Activated naive CD8-positive, alpha-beta T cell treated with anti-CD3 and anti-CD28 coated beads, Interleukin-2, amount 10 ng/mL, durations not matched to agents 7 days and 5 days (primary cell): ENCODE measurements at places on chromosomes 5 and 9. TPM values are rescaled to one million over a fixed set of nuclear protein-coding genes. Genes with fewer than 3 reads are reported as not detected.

SPINK6 gene
- total RNA-seq: not detected

DNA sequence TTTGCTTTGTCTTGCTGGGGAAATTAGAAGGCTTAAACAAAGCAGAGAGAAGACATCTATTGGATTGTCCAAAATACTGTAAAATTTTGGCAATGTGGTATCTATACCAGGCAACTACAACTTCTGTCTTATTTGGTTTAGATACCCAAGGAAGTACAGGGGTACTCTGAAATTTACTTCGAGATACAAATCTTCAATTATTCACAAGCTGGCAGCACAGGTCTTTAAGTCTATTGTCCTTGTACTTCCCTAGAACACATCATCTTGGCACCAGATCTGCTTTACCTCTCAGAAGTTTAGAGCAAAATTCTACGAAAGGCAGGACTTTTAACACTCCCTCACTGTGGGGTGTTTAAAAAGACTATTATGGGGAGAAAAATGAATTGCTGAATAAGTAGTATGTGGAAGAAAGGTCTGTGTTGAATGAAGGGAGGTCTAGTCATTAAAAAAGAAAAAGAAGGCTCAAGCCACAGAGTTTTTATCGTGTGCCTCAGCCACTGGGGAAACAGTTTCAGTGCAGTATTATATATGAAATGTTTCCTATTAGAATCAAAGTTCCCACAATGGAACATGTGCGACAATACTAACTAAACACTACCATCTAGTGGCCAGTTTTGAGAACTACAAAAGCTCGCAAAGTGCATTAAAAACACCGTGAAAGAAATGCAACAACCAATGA lies 93.7 kb downstream of the PDE4D start:
- no peak for DNase-seq

SV2C gene
- total RNA-seq: 0.03 TPM

- no peak for DNase-seq
Observed at GRCh38 chr5:118968925-118969375, 19.4 kb downstream of the DTWD2 start.

- DNase-seq: no peak
Observed at GRCh38 chr9:95611354-95611753, 94.6 kb upstream of the PTCH1 start.

- DNase-seq: no peak
Observed at GRCh38 chr5:159877016-159877415, 39.3 kb upstream of the ADRA1B start.

CAMK4 gene
- total RNA-seq: 132 TPM

- DNase-seq: no peak
Observed at GRCh38 chr5:28917631-28918030, 1879.2 kb upstream of the CDH9 start.

GRCh38 chr9:95689669-95690068 lies 172.9 kb upstream of the PTCH1 start:
- no peak for DNase-seq

IFNK gene
- not detected for total RNA-seq

DNA sequence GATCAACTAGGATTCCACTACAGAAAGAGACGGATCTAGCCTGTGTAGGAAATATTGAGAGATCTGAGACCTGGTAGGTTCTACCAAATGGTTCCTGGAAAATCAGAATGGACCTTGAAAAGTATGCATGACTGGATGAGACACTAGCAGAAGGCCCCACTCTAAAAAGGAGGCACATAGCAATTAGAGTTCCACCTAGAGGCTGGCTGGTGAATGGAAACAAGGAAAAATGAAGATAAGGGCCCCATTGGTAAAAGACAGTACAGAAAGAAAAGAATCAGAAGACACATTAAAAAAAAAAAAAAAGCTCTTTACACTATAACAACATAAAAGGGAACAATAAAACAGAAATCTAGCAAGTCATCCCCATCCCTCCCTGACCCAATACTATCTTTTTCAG lies 518.5 kb downstream of the NR2F1-AS1 start:
- DNase-seq: no peak

CFAP77 gene
- total RNA-seq: not detected

GRCh38 chr5:68070591-68071281 lies 144.8 kb upstream of the PIK3R1 start:
- no peak for DNase-seq

DNA sequence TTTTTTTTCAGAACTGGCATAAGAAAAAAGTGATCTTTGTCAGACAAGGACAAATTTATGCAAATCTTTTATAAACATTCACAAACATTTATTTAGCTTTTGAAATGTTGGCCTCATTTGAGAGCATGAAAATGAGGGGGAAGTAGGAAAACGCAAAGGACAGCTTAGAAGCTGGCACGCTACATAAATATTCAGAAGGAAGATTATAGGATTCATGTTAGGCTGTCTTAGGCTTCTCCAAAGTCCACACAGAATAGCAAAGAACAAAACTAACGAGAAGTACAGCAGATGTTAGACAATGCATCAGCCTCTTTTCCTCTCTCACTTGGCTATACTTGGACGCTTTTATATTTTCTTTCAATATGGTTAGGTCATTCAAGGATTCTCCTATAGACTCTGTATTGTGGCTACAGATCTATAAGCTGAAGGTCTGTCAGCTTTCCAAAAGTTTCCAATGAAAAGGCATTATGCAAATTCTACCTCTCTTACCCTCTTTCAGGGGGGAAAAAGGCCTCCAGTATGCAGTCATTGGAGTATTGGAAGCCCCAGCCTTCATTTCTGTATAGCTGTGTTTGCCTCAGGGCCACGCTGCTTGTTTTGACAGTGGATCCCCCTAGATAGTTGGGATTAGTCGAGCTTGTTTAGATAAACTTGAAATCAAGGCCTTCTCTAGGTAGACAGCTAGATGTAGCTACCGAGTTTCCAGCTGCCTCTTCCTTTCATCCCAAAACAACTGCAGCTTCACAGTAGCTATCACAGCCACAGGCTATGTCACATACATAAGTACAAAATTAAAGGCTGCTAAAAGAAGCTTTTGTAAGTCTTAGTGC lies 153.0 kb downstream of the DENND1A start:
- no peak for DNase-seq

DNA sequence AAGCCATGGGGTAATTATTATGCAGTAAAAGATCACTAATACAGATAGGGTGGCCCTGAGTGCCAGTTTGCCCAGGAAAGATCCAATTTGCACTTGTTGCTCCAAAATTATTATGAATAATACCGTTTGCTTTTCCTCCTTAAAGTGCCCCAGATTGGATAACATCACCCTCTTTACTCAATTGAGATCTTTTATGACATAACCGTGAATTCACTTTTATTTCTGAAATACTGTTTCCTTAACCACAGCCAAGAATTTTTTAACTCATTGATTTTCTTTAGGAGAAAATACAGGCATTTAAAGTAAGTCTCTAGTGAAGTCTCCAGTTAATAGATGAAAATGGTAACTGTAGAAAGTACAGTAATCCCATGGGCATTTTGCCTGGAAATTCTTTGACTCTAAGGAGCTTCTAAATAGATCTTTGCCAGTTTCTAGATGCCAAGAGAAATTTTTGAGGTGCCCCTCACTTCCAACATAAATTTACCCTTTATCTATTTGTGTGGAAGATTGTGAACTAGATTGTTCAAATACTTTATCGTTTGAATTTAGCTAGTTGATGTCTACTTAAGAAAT lies 99.2 kb downstream of the UHRF2 start:
- DNase-seq: no peak

OLFML2A gene
- not detected for total RNA-seq

ARHGAP26 gene
- 32.0 TPM for total RNA-seq

- no peak for DNase-seq
Observed at GRCh38 chr5:148834689-148835088, 8.3 kb downstream of the ADRB2 start.

DNA sequence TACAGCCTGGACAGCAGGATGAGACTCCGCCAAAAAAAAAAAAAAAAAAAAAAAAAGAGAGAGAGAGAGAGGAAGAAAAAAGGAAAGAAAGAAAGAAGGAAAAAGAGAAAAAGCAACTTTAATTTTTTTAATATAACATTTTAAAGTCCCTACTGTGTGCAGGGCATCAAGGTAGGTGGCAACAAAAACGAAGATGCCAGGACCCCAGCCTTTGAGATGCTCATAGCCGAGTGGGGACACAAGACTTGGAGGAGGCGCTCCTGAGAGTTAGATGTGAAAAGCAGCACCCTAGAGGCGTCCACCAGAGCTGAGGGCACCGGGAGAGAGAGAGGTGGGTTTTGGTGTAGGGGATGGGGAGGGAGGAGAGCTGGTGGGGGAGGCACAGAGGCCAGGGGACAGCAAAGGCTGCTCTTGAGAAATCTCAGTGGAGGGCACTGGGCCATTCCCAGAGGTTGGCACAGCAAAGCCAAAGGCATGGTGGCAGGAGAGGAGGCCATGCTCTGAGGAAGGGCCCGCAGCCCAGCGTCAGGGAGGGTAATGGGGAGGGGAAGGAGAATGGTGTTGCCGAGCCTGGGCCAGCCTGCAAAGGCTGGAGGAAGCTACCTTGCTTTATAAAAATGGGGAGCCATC lies 135.6 kb downstream of the C9orf50 start:
- DNase-seq: no peak

DNA sequence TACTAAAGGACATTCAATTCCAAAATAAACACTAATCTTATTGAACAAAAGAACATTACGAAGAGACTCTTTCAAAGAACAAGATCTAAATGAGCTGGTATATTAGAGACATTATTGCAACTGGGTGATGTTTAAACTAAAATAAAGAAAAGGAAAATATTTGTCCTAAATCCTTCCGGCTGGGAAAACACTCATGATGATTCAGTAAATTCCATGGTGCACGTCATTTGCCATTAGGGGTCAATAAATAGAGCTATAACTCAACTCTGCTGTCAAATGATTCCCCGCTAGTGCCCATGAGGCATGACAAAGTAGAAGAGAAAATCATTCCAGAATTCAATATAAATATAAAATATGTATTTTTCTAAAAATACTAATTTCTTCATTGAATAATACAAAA lies 565.5 kb upstream of the TUSC1 start:
- DNase-seq: no peak

NOXA1 gene
- 2.8 TPM for total RNA-seq

DNA sequence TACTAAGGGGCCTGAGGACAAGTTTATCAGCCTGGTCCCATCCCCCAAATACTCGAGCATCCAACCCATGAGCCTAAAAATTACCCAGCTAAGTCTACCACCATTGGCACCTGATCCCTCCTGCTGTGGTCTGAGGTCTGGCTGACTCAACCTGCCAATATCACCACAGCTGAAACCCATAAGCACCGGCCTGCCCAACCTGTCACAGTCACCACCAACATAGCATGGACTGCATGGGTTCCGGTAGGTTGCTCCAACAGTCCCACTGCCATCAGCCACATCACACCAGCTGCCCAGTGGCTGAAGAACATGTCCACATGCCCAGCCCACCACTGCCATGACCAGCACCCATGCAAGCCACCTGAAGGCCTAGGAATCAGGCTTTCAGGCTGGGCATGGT lies 495.0 kb downstream of the PRELID2 start:
- no peak for DNase-seq

DNA sequence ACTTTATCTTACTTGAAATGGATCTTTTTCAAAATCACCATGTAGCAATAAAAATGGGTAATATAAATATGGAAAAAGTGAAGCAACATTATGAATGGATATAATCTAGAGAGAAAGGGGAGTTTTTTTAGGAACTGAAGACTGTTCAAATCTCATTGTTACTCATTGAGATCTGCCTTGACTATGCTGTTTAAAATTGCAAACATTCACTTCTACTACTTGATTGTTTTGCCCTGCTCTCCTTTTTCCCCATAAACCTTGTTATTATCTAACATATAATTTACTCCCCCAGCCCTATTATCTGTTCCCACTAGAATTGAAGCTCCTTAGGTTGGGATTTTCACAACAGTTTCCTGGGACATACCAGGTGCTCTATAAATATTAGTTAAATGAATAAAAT lies 22.0 kb downstream of the PAM start:
- no peak for DNase-seq

- no peak for DNase-seq
Observed at GRCh38 chr9:6973762-6974161, 216.0 kb downstream of the KDM4C start.

DNA sequence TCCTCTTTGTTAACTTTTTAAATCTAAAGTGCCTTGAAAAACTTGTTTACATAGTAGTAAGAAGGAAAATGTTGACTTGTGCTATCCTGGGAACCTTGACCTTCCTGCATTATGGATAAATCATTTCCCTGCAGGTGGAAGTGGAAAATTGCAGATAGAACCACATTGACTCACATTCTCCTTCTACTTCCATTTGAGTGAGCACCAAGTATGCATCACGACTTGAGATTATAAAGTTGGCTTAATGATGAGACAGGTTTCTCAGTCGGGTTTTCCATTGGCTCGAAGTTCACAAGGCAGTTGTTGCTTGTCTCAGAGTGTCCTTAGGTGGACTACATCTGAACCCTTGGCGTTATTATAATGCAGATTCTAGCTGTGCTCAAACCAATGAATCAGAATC lies 39.9 kb downstream of the DOCK8 start:
- no peak for DNase-seq

- DNase-seq: no peak
Observed at GRCh38 chr9:133188006-133188842, 20.8 kb downstream of the OBP2B start.

SLC4A9 gene
- 0.17 TPM for total RNA-seq

DNA sequence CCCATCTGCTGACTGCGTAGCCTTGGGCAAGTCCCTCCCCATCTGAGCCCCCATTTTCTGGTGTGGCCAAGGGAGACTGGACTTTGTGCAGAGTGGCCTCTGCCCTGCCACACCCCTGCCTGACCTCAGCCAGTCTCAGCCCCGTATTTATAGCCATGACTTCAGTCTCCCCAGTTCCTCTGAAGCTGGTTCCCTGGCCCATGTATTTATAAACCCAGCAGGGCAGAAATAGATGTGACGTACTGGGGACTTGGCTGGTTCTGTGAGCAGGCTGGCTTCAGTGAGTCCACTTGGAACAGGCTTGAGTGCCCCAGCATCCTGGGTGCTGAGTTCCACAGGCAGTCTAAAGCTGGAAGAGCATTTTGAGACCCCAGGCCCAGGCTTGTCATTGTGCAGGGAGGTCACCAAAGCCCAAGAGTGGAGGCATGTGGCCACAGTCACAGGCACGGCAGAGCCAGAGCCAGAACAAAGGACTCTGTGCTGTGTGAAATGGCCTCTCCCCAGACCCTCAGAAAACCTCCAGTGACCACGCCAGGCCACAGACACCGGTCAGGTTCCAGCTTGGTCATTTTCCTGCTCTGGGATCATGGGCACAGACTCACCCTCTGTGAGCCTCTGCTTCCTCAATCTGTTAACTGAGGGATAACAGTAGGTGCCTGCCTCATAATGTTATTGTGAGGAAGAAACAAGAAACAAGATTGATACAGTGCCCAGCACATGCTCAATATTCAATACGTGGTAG lies 30.4 kb upstream of the SYNPO start:
- DNase-seq: no peak

AQP3 gene
- total RNA-seq: 29.1 TPM

DNA sequence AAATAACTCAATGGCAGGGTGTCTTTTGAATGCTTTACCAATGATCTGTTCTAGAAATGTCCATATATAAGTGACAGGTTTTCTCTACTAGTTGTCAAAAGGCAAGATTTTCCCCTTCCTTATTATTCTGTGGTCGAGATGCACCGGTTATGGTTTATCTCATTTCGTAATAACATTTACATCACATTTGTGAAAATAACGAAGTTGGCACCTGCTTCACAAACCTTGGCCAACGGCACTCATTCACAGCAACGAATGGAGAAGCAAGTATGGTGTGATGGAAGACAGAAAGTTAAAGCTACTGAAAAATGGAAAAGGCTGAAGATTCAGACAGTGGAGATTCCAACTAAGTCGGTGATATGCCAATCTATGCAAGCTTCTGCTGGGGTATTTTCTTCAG lies 235.8 kb downstream of the KCTD16 start:
- no peak for DNase-seq
